ENCODE measurements at places on chromosomes 7 and 10.
A peak's percentile ranks its signal among the peaks of the same experiment; 100 is the strongest.

GRCh38 chr7:68148440-68148839, 1151.8 kb downstream of the TYW1 start:
- no peak for DNase-seq

DNA sequence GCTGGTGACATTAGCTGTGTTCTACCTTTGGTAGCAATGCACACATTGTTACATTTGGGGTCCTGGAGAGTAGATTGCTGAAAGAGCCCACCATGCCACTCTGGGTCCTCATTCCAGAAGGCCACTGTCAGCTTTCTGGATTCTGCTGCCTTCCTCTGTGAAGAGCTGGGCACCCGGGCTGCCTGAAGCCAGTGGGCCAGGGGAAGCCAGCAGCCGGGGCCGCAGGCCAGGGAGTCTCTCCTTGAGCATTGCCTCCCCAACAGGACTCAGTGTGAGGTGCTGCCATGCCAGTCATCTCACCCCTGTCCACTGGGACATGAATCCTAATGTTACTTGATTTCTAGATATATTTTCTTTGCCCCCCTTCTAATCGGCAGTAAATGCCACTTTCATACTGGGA, 234.0 kb downstream of the SKAP2 start:
- no peak for DNase-seq

DNA sequence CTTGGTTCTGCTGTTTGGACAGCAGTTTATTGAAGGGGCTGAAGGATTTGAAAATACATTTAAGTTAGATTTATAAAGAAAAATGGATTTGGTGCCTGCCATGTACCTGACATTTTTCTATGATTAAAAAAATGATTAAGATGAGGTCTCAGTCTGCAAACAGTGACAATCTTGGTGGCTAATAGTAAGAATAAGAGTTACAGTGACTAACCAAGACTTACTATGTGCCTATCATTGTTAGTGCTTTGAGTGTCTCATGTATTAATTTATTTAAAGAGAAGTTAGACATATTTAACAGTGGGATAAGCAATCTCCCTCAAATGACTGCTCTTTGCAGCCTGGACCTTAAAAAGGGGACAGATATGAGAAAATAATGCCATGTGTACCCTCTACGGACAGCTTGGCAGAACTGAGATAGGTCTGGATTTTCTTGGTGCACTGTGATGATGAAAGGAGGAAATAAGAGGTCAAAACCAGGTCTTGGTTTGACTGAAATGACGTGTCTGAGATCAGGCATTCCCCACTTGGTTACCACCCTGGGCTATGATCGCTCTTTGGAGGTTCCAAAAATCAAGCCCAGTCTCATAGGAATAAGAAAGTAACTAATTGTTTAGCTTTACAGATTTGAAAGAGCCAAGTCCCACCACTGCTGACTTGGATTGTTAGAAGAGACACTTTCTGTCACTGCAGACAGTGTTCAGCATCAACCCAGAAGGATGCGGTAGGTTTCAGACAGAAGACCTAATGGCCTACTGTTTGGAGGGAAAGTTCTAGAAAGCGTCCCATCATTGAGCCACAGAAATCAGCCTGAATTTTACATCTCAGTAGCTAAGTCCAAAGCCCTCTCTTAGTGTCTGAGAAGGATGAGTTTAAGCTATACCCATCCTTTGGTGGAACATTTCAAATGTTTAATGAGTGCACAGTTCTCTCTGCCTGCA, 2.1 kb downstream of the CASP7 start:
- DNase-seq: peak; percentile 33

- DNase-seq: no peak
These were observed 441.4 kb downstream of the CNTNAP2 start for GRCh38 chr7:146557971-146558469.

- DNase-seq: no peak
These were observed 115.5 kb upstream of the DIP2C start for GRCh38 chr10:804787-805619.

GRCh38 chr7:142615508-142615907, 133.8 kb upstream of the PRSS1 start:
- no peak for DNase-seq

Measured in CD4-positive, alpha-beta T cell treated with Interleukin-4 for 1 hour (primary cell).